Activated naive CD4-positive, alpha-beta T cell treated with anti-CD3 and anti-CD28 coated beads, Interleukin-2, amount 50 U/mL, for 72 hours (primary cell): ENCODE measurements at places on chromosomes 6 and 20. TPM values are rescaled to one million over a fixed set of nuclear protein-coding genes. Genes with fewer than 3 reads are reported as not detected.

The CLPSL2 gene
- total RNA-seq, result not detected

The NUS1 gene
- total RNA-seq, result 21.2 TPM

The FOXQ1 gene
- total RNA-seq, result not detected

The AK9 gene
- total RNA-seq, result 1.5 TPM

The TRMT6 gene
- total RNA-seq, result 19.8 TPM
